ENCODE measurements at places on chromosomes 2 and 18.

DNA sequence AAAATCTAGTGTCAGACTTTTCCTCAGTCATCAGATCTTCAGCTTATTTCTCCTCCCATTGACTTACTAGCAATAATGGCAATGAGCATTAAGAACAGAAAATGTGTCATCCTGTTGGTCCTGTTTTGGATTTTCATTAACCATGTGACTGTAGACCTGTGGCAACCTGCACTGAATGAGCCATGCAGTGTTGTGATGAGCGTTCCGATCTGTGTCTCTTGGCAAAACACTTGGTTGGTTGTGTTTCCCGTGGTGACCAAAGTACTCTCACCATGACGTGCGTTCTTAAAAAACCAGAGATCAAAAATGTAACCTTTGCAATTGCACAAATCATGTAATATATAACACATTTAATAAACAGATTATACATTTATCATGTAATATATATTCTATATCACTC is 138.6 kb downstream of the MAP3K20 start:
- no peak for DNase-seq

- DNase-seq: no peak
Measured at GRCh38 chr2:99698896-99699295, 209.1 kb upstream of the REV1 start.

GRCh38 chr2:105903051-105903674 is 158.5 kb downstream of the NCK2 start:
- DNase-seq: no peak

GRCh38 chr2:56741601-56742102 is 557.9 kb downstream of the CCDC85A start:
- no peak for DNase-seq

DNA sequence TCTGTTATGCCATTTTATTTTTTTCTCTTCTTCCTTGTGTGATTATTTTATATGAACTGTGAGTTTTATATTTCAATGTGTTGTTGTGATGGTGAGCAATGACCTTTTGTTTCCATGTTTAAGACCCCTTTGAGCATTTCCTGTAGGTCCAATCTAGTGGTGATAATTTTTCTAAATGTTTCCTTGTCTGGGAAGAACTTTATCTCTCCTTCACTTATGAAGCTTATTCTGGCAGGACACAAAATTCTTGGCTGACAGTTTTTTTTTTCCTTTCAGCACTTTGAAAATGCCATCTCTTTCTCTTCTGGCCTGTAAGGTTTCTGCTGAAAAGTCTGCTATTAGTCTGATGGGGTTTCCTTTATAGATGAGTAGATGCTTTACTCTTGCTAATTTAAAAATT is 53.2 kb downstream of the G6PC2 start:
- no peak for DNase-seq

GRCh38 chr2:9696731-9697130 is 65.9 kb upstream of the YWHAQ start:
- no peak for DNase-seq

GRCh38 chr2:239311132-239312040 is 89.4 kb downstream of the HDAC4 start:
- no peak for DNase-seq

Measured in hippocampal formation (tissue), 2 donors.